Hypothalamus (tissue), 51 donors: ENCODE measurements at places on chromosomes 5 and 9.

- no peak for DNase-seq
Measured at GRCh38 chr5:168317521-168318147, 26.2 kb downstream of the WWC1 start.

DNA sequence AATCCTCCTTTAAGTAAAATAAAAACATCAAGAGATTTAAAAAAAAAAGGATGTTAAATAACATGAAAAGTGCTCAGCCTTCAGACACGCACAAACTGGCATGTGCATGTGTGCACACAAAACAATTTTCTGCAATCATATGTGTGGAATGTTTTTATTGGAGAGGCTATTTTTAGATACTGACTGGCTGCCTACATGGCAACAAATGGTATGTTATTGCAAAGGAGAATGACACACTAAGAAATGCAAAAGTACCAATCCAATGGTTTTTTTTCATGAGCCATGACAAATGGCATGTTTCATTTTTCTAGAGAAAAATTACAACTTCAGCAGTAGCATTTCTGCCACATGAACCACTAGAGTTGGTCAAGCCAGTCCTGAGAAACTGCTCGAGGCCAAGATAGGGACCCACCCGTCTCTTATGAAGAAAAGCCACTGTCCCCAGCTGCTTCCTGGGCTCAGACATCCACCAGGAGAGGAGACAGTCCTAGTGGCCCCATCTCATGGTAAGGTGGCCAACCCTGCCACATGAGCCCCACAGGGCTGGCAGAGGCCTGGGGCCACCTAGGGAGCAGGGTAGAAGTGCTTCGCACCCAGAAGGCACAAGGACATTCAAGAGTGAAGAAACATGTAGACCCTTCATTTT lies 116.4 kb downstream of the MYO10 start:
- DNase-seq: no peak

DNA sequence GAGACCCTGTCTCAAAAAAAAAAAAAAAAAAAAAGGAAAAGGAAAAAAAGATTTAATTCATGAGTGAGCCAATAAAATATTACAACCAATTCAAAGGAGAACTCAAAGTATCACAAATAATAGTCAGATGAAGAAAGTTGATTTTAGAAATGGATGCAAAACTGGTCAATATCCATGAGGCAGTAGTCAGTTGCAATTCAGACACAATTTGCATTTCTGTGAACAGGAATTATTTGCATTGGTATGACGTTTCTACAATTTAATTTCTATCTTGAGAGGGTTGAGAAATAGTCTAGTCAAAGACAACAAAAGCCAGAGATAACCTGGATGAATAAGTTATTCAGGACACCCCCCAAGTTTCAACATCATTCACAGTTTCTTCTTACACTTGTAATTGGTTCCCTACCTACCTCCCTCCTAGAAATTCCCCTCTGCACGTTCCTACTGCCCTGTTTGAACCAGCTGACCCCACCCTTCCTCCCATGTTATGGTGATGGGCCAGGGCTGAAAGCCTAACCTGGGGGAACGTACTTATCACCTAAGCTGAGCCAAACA lies 28.6 kb upstream of the CDKN2AIPNL start:
- DNase-seq: no peak

DNA sequence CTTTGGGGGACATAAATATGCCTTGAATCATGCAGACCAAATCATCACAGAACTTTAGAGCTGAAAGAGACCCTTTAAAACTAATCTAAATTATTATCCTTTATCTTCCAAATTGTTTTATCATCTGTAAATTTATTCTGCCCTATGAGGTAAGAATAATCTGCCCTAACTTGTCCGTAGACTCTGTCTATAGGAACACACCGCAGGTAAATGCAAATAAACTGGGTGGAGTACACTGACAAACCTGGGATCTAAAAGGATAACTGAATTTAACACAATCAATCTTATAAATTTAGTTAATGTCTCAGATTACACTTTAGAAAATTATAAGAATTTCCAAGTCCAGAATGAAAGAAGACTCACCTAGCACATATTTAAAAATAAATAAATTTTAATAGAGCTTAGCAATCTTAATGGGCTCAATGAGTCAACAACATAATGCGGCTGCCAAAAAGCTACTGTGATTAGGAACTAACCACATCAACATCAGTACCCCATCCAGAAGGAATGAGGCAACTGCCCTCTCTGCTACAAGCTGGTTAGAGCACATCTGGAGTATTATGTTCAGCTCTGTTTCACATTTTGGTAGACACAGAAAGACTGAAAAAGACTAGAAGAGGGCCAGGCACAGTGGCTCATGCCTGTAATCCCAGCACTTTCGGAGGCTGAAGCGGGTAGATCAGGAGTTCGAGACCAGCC lies 5.6 kb downstream of the MEGF9 start:
- no peak for DNase-seq

DNA sequence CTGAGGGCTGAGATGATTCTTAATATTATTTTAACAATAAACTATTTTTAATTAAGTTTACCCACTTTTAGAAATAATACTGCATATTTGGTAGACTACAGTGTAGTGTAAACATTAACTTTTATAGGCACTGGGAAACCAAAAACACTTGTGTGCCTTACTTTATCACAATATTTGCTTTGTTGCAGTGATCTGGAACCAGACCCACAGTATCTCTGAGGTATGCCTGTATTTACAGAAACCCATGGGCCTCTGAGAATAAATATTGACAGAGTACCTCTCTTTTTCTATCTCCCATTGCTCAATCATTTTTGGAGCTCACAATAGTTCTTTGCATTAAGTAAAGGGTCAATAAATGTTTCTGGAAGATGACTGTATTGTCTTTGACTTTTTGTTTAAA lies 73.3 kb downstream of the SLCO4C1 start:
- DNase-seq: no peak

DNA sequence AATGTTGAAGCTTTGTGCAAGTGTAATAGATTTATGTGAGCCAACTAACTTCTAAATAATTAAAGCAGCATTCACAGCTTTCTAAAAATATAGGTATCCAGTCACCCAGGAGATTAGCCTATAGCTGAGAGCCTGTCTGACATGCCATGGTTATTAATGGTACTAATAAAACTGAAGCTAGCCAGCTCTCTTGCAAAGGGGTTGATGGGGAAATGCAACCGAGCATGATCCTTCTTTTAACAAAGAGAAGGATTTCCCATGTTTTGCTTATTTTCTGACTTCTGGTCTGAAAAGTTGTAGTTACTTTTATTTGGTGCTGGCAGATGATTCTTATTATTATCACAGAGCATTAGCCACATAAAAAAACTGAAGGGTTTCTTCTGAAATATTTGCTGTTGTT lies 488.7 kb upstream of the CYLC2 start:
- no peak for DNase-seq

- DNase-seq: no peak
Measured at GRCh38 chr5:142015781-142016533, 3.1 kb upstream of the GNPDA1 start.

GRCh38 chr5:124789104-124789605 lies 42.7 kb upstream of the ZNF608 start:
- DNase-seq: no peak

DNA sequence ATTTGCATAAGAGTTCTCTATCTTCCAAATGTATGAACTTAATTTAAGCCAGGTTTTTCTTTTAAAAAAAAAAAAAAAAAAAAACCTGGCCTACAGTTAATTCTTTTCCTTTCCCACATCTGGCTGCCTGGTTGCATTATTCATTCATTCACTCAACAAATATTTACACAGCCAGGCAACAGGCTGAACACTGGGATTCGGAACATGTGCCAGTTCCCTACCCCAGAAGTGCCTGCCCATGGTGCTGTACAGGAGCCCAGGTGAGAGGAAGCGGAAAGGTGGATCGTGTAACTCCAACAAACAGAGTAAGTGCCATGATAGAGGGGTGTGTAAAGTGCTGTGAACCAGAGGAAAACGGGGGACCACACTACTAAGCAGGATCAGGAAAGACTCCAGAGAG lies 93.6 kb downstream of the CDK5RAP2 start:
- DNase-seq: no peak

GRCh38 chr9:70413464-70413798 lies 1.0 kb downstream of the KLF9 start:
- no peak for DNase-seq

DNA sequence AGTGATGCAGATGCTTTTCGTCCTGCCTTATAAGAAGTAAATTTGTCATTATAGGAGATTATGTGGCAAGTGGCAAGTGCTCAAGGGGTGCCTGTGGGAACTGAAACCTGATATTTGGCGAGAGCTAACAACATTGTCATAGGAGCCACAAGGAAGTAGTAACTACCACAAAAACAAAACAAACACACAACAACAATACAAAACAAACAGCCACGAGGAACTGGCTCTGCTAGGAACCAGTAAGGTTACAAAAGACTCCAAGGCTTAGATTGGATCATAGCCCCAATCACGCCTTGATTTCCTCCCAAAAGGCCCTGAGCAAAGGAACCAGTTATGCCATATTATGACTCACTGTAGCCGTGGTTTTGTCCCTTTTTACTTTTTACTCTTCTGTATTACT lies 1045.2 kb downstream of the CDH12 start:
- no peak for DNase-seq

- DNase-seq: no peak
Measured at GRCh38 chr9:38697776-38698300, 22.1 kb downstream of the FAM240B start.

- DNase-seq: no peak
Measured at GRCh38 chr5:169027501-169028061, 273.4 kb downstream of the SLIT3 start.

GRCh38 chr5:33244441-33245150 lies 196.2 kb upstream of the TARS1 start:
- DNase-seq: no peak

DNA sequence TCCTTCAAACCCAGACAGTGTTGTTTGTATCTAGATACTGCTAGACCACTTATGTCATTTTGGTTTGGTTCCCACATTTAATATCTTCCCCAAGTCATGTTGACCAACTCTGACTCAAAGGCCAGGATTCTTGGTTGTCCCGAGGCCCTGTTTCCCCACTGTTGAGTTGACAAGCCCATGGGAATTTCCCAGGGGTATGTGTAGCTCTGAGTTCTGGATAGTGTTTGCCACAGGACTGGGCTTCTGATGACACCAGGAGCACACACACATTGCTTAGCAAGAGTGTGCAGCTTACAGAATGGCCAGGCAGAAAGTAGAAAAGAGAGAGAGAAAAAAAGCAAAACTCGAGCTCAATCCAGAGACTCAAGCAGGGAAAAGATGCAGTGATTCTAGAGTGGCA lies 214.4 kb downstream of the NXNL2 start:
- no peak for DNase-seq

GRCh38 chr9:77569335-77569734 lies 78.8 kb downstream of the GNA14 start:
- no peak for DNase-seq

GRCh38 chr5:136337039-136337625 lies 28.2 kb downstream of the TRPC7 start:
- no peak for DNase-seq

DNA sequence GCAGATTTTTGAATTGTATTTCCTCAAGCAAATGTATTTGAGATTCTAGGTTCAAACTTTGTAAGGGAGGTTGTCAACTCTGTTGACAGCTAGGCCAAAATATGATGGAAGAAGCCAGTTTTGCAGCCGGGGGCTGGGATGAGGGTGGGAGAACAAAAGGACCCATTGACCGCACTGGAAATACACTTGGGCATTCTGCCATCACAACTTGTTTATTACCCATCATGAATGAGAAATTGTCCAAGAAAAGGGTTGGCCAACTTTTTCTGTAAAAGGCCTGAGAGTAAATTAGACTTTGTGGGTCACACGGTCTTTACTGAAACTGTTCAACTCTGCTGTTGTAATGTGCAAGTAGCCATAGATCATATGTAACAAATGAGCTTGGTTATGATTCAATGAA lies 221.3 kb upstream of the KLF9 start:
- DNase-seq: no peak

DNA sequence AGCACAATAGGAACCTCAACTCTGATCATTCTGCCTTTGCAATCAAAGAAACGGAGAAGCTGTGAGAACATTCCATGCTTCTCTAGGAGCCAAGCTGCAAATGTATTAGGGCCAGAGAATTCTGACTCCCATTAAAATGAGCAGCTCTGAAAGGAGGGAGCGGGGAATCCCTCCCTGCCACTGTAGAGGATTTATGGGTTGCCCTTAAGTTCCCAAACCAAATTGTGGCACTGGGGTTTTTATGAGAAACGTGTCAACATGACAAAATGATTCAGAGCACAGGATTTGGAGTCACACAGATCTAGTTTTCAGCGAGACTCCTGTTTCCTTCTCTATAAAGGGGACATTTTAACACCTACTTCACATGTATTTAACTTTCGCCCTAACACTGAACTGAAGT lies 1.8 kb downstream of the IL6ST start:
- DNase-seq: no peak
